ENCODE measurements at places on chromosomes 6 and 20.

DNA sequence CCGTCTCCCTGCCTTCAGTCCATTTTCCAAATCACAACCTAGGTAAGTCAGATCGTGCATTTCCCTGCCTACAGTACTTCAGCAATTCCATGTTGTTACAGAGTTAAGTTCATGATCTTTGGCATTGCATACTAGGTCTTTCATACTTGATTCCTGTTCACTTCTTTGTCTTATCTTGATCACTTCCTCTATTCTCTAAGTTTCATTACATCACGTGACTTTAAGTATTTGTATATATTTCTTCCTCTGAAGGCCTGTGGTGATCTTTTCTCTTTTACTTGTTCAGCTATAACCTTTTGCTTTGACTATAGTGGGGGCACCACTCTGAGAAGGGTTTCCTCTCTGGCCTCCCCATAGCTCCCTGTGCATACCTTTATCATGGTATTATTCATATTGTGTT, 100.2 kb downstream of the TRMT11 start:
- DNase-seq, result no peak

DNA sequence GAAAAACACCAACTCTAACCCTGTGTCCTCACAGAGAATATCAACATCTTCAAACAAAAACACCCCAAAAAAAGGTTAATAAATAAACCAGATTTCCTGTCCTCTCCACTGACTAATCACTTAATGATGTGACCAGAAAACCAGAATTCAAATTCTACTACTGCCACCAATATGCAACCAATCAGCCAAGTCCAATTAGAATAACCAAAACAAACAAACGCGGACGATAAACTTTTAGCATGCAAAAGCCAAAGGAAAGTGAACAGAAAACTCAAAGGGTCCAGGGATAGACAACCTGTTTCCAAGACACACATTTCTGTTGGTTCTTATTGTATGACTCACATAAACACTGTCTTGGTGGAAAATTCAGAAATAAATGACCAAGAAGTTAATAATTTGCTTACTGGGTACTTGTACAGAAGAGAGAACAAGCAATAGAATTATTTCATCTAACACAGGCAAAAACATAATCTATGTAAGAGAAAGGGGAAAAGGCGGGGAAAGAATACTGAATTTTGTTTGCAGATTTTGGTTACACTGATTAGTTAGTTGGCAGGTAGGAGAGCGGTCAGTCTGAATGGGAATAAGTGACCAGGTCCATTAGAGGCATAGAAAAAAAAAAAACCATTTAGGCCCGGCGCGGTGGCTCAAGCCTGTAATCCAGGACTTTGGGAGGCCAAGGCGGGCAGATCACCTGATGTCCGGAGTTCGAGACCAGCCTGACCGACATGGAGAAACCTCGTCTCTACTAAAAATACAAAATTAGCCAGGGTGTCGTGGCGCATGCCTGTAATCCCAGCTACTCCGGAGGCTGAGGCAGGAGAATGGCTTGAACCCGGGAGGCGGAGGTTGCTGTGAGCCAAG, 34.1 kb downstream of the HFE start:
- DNase-seq, result no peak

DNA sequence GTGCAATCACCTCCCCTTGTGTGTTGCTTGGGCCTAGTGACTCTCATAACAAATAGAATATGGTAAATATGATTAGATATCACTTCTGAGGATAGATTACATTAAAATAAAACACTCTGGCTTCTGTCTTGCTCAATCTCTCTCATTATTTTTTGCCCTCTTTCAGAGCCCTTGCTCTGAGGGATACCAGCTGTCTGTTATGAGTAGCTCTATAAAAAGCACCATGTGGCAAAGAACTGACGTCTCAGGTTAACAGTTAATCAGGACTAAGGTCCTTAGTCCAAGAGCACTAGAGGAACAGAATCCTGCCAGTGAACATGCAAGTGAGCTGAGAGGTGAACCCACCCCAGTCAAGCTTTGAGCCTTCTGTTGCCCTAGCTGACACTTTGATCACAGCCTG, 402.2 kb upstream of the HTR1E start:
- peak; percentile 14 for DNase-seq

GRCh38 chr6:169566319-169566718, 135.5 kb downstream of the WDR27 start:
- DNase-seq, result no peak

DNA sequence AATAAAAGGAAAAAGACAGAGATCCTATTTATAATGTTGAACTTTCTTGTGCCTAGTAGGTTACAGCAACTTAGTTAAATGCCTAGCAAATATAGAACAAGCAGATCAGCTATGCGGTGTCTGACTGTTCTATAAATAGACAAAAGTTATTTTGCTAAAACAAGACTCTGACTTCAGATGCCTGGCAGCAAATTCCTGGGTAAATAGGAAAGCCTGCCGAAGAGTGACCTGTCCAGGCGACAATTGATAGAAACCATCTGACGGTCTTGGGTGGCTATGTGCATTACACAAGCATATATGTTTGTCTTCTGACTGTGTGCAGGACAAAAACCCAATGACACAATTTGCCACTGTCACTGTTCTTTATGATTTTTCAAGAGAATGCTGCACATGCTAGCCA, 38.0 kb upstream of the PDE10A start:
- DNase-seq, result no peak

- peak; percentile 91 for DNase-seq
Observed at GRCh38 chr6:10643201-10643651, 51.2 kb downstream of the C6orf52 start.

DNA sequence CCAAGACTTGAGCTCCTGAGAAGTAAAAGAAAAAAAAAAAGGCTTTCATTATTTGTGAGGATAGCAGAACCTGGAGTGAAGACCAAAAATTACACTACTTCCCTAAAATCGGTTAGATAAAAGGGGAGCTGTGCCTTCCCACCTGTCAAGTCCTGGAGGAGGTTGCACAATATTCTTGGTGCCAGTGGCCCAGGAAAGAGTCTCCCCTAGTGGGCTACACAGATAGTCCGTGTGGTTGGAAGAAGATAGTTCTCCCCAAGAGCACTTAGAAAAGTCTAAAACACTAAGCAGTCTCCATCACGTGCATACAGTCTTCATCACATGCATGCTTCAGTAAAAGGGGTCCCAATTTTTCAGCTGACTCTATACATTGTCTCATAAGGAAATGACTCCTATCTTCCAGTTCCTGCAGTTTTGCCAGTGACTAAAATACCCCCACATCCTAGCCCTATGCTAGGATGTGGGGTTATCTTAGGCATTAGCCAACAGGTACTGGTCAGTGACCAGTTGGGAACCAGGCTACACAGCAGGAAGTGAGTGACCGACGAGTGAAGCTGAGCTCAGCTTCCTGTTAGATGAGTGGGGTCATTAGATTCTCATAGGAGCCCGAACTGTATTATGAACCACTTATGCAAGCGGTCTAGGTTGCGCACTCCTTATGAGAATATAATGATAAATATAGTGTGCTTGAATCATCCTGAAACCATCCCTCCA, 199.5 kb upstream of the FAM83B start:
- no peak for DNase-seq

- peak; percentile 75 for DNase-seq
Observed at GRCh38 chr6:137866200-137866913, 702 bp upstream of the TNFAIP3 start.

DNA sequence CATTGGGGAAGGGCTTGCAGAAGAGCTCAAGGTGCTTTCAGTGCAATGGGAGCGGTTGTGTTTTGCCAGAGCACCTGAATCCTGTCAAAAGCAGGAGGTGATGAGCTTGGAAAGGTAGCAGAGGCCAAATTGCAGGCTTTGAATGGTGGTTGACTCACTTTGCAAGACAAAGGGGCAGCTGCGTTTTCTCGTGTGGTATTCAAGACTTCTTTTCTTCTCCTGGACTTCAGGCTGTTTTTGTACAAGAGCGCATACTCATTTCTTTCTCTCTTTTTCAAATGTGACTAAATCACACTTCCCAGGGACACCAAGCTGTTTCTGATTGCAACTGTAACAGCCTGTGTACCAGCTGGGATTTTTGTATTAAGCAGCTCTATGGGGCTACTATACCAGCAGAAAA, 32.3 kb downstream of the GHRH start:
- DNase-seq, result no peak

GRCh38 chr6:71367756-71368155, 79.1 kb downstream of the OGFRL1 start:
- no peak for DNase-seq

DNA sequence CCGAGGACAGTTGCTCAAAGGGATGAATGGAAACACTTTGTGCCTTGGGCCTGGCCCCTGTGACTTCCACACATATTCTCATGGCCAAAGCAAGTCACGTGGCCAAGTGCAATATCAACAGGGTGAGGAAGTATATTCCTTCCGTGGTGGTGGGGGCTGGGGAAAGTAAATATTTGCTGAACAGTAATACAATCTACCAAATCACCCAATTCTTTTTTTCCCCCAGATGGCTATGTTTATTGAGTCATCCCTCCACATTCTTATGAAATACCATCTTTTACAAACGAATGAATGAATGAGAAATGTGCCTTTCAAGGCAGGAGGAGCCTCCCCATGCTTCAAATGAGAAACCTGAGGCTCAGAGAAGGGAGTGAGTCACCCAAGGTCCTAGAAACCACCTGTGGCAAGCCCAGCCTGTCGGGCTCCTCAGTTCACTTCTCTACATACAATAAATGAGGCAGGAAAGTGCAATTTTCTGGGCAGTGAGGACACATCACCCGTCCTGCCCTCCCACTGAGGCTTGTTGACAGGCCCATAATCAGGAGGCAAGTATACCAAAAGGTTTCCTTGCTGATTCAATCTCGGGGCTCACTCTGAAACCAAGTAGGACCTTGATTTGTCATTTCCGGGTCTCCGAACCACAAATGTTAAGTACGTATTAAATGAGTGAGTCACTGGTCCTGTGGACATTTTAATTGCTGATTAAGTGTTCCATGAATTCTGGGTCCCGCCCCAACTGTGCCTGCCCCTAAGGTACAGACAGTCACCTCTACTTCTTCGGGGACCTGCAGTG, 25.3 kb upstream of the TOP1 start:
- DNase-seq, result peak; percentile 87

DNA sequence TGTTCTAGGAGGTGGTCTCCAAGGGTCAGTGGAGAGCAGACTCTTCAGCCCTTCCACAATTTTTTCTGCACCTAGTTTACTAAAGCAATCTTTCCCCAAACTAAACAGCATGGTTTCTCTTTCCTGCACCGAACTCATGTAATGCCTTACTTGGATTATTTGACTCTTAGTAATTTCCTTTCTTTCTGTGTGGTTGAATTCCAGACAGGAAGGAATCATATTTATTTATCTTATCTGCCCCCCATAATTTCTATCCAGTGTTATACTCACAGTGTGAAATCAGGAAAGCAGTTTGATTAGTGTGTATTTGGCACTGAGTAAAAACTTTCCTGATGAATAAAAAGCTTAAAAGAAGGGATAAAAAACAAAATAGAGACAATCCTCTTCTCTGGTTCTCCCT, 140.3 kb upstream of the STMND1 start:
- no peak for DNase-seq

- no peak for DNase-seq
Observed at GRCh38 chr20:57716901-57717300, 7.1 kb upstream of the PMEPA1 start.

GRCh38 chr6:166289207-166290060, 18.8 kb downstream of the PRR18 start:
- DNase-seq, result no peak

DNA sequence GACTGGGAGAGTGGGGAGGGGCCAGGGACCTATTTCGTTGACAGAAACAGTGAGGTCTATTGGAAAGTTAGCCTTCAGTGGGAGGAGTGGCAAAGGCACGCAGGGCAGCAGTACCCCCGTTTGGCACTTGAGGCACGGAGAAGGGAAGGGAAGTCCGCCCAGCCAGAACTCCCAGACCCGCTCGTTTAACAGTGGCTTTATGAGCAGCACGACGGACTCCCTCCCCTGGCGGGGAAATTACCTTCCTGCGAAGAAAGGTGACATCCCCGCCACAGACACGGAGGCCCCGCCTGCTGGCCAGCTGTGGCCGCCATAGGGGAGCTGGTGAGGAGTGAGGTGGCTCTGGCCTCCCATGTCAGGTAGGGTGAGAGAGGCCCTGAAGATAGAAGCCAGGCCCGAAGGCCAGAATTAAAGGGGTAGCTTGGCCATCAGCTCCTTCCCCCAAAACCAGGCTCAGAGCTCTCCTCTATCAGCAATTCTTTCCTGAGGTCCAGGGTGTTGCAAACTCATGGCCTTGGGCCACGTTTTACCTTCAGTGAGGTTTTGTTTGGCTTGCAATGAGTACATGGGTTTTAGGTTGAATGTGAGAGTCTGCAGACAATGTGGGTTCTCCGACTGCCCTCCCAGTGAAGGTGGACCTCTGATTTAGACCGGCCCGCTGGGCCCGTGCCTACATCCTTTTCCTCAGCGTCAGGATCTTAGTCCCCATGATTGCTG, 123.7 kb downstream of the MRPL14 start:
- no peak for DNase-seq

DNA sequence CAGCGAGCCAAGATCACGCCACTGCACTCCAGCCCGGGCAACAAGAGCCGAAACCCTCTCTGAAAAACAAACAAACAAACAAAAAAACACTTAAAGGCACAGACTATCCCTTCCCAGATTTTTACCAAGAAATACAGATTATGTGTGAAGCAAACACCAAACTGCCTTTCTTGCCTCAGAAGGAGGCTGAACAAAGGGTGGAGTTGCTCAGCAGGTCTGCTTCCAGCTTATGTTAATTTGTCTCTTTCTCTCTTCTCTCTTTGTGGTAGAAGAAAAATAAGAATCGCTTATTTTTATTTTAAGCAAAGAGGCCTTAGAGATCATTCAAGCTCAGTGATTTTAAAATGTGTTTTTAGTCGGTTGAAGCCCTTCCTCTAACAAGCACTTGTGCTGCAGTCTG, 14.2 kb downstream of the TUBB2A start:
- no peak for DNase-seq

- DNase-seq, result peak; percentile 88
Observed at GRCh38 chr6:52286798-52287432, 2.4 kb upstream of the MCM3 start.

GRCh38 chr20:49676581-49677291, 36.9 kb downstream of the B4GALT5 start:
- peak; percentile 81 for DNase-seq

GRCh38 chr6:137148306-137149034, 25.0 kb downstream of the IL22RA2 start:
- peak; percentile 95 for DNase-seq

- DNase-seq, result peak; percentile 76
Observed at GRCh38 chr6:50816115-50816675, 2.5 kb upstream of the TFAP2B start.

- DNase-seq, result no peak
Observed at GRCh38 chr20:3168079-3168828, 5.1 kb downstream of the LZTS3 start.

- DNase-seq, result no peak
Observed at GRCh38 chr20:46835418-46835817, 59.2 kb upstream of the EYA2 start.

All from NB4 (cell line).